ENCODE measurements at places on chromosomes 1 and 21. TPM values are rescaled to one million over a fixed set of nuclear protein-coding genes. Genes with fewer than 3 reads are reported as not detected.

Gene GJA4
- not detected for total RNA-seq

Gene PGBD2
- total RNA-seq = 3.6 TPM

Gene PLA2G4A
- total RNA-seq = 7.4 TPM

Gene KRTAP15-1
- not detected for total RNA-seq

Gene ARHGEF10L
- total RNA-seq = 8.0 TPM

Gene PRAMEF13
- total RNA-seq = not detected

Gene HAO2
- total RNA-seq = not detected

Gene LCE1C
- not detected for total RNA-seq

Gene DRAXIN
- total RNA-seq = 0.10 TPM

Gene DPYD
- 1.8 TPM for total RNA-seq

Gene SPSB1
- total RNA-seq = 29.5 TPM

Gene CHRNB2
- total RNA-seq = 0.71 TPM

Gene ACKR1
- total RNA-seq = not detected

Gene SLC25A34
- not detected for total RNA-seq

Measured in A549 treated with GW870086 at 1 μM for 4 hours (cell line).